ENCODE measurements at places on chromosomes 4 and X.

DNA sequence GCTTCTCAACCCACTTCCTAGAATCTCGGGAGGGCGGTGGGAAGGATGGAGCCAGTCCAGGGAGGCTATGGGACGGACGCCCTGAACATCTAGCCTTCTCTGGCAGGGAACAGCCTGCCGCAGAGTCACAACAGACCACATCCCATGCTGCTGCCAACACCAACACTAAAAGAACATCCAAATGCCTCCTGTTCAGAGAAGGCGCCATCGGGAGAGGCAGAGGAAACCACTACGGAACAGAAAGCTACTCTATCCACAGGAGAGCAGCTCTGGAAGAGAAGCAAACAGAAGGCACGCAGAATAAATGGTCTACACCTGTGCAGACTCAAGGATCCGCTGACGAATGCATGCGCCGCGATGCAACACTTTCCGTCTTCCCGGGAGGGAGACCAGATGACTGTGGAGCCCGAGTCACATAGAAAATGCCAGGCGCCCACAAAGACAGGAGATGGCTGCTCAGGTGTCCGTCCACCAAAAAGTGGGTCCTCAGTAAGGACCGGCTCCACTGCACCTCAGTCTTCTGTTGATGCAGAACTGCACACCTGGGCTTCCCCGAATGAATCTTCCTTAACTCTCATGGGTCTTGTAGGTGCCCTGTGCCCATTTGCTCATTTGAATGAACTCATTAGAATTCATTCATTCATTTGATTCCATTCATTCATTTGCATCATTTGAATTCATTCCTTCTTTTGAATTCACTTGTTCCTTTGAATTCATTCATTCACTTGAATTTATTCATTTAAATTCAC is 217.5 kb downstream of the DHRSX start:
- DNase-seq = no peak

DNA sequence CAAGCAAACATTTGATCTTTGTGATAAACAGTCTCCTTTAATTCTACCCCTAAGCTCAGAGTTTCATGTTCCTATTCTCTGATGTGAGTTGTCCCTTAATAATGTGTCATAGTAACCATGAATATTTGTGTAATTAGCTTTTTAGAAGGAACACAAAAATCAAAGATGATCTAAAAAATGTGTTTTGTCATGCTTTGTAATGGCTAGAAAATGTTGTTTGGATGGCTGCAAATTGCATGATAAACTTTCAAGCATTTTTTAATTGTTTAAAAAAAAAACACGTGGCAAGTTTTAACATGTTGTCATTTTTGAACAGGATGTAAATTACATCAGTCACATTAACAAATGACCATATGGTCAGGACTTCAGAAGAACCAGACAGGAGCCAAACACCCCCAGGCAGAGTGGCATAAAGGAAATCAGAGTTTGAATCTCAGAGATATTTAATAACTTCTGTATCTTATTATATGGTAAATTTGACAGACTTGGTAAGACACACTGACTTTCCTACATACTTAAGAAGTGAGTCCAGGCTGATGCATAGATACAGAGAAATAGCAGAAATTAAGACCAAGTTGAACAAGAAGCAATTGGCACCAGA is 223.9 kb upstream of the VEGFC start:
- DNase-seq = no peak

DNA sequence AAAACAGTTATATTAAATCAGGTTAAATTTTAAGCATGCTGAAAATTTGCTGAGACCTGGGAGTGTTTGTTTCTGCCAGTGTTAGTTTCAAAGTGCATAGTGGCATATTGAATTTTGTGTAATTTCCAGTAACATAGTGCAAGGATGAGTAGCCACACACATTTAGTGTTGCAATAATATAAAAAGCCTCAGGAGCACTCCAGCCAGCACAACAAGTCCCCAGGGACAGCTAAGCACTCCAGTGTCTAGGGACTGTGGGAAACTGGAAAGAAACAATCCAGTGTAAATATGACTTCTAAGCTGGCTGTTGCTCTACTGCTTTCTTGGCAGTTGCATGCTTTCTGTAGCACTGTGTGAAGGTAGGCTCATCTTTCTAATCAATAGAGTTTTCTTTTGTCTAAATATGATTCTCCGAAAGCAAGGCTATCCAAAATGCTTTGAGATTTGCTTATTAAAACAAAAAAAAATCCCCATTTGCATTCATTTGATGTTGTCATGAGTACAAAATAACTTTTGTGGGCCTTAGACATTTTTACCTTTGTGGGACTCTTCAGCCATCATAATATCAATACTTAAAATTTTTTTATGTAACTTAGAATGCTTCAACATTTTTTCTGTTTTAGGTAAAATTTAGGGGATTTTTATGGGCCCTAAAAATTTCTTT is 24.2 kb upstream of the CXCL2 start:
- peak; percentile 43 for DNase-seq

DNA sequence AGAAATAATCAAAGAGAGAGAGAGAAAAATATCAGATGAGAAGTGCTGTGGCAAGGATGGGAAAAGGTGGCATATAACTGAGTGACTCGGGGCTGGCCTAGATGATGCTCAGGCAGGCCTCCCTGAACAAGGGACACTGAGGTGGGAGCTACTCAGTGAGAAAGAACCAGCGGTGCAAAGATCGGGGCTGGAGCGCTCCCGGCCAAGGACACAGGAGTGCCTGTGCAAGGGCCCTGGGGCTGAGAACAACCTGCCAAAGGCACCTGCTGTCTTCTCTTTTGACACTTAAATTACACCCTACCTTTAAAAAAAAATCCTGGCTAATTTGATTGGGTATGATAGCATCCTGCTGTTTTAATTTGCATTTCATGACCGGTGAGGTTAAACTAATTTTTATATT is 77.7 kb upstream of the C4orf50 start:
- DNase-seq = no peak

GRCh38 chrX:25005382-25006185 is 10.2 kb downstream of the ARX start:
- DNase-seq = no peak

DNA sequence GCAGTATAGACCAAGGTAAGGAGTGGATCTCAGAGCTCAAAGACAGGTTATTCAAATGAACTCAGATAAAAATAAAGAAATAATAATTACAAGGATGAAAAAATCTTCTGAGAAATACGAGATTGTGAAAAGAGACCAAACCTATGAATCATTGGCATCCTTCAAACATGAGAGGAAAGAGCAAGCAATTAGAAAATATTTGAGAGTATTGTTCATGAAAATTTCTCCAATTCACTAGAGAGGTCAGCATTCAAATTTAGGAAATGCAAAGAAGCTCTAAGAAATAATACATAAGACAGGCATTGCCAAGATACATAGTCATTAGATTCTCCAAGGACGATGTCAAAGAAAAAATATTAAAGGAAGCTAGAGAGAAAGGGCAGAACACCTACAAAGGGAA is 93.5 kb upstream of the GALNTL6 start:
- DNase-seq = no peak

DNA sequence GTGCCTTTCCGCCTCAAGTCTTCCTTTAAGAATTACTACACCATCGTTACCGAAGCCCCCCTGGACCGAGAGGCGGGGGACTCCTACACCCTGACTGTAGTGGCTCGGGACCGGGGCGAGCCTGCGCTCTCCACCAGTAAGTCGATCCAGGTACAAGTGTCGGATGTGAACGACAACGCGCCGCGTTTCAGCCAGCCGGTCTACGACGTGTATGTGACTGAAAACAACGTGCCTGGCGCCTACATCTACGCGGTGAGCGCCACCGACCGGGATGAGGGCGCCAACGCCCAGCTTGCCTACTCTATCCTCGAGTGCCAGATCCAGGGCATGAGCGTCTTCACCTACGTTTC is 2.2 kb downstream of the PCDH10 start:
- peak; percentile 35 for DNase-seq

GRCh38 chr4:70236125-70236524 is 6.3 kb upstream of the CSN3 start:
- DNase-seq = no peak

GRCh38 chrX:15376956-15377355 is 7.3 kb downstream of the VEGFD start:
- DNase-seq = no peak

DNA sequence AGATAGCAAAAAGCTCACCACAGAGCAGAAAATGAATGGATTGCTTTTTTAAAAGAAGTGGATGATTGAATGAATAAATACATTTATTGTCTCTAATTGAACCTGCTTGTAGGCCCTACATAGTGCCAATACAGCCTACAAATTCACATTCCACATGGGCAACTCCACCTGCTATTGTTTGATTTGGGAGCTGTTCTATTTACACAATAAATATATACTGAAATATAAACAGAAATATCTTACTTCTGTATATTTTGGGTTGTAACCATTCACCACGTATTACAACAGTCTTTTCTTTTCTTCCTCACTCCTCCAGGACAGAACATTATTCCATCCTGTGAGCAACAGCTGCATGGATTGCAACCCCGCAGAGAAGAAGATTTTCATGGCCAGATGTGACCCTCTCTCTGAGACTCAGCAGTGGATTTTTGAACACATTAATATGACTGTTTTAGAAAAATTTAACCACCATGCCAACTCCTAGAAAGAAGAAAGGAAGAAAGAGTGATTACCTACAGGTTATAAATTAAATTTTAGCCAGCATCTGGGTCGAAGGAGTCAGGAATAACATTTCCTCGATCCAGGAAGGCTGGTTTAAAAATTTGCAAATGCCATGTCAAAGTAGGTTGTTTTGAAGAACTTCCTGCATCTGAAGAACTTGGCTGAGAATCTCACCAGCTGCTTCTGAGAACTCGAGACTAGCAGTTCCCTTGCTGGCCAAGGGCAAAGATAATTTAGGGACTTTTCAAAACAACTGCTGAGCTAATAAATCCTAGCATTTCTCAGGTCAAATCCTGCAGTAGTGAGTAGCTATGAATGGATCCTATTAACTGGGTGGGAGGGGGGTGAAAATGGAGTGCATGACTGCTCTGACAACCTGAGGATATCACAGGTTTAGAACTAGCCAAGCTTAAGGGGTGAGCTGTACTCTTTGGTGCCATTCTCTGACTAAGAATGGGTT is 128.7 kb upstream of the GALNT7 start:
- no peak for DNase-seq

DNA sequence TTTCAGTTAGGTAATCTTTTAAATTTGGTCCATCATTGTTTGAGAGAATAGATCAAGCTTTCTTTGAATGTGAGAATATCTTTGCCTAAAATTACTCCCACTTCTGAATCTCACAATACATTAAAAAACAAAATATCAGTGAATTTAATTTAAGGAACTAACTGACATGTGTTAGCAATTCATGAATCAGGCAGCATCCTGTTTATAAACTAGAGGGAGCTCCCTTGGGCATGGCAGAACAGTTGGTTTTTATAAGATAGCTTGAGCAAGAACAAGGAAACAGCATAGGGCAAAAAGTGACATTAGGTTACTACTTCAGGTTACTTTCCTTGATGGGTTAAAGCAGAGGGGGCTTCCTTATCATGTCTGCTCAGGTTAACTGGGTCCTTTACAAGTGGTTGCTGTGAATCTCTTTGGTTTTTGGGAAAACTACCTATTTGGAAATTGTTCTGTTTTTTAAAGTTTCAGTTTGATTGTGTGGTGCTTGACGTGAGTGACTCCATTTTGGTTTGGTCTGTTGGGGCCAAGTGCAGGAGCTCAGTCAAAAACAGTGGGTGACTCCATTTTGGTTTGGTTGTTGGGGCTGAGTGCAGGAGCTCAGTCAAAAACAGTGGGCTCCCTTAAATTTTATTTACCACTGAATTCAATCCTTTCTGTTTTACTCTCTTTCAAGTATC is 68.0 kb downstream of the PPEF2 start:
- no peak for DNase-seq

GRCh38 chr4:122086338-122087065 is 65.6 kb upstream of the BLTP1 start:
- DNase-seq = no peak

DNA sequence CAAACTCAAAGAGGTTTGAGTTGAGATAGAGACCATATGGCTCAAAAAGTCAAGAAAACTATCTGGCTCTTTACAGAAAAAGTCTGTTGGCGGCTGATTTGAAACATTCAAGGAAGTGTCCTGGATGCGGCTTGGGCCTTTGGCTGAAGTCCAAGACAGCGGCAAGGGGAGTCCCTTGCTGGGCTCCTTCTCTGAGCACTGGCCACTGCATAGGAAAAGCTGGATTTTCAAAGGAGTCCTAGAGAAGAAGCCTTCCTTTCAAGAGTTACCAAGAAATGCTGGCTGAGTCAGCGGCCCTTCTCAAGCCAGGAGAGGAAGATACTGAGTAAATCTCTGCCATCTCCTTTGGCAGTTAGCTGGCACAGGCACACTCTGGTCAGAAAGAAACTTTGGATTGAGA is 12.1 kb downstream of the APLN start:
- no peak for DNase-seq

Measured in hepatocyte (in vitro differentiated cells).